ENCODE measurements at places on chromosomes 7 and 10.

- no peak for DNase-seq
Observed at GRCh38 chr10:101851411-101852116, 8.0 kb upstream of the KCNIP2 start.

- peak; percentile 19 for DNase-seq
Observed at GRCh38 chr10:132329565-132330485, 2.2 kb upstream of the LRRC27 start.

GRCh38 chr7:45193828-45194227, 36.2 kb downstream of the RAMP3 start:
- no peak for DNase-seq

DNA sequence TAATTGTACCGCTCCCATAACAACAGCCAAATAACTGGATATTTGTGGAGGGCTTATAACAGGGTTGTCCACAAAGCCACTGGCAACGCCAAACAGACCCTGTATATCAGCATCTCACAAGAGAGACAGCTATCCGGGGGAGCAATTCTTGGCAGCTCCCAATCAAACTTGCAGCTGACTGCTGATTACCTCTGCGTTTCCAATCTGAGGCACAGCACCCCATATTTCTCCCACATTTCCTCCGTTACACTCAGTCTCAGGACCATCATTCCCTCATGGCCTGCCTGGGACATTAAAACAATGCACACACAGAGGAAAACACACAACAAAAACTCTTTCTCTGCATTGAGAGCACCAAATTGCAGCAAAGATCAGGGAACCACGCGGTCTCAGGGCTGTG, 67.8 kb upstream of the SDK1 start:
- no peak for DNase-seq

DNA sequence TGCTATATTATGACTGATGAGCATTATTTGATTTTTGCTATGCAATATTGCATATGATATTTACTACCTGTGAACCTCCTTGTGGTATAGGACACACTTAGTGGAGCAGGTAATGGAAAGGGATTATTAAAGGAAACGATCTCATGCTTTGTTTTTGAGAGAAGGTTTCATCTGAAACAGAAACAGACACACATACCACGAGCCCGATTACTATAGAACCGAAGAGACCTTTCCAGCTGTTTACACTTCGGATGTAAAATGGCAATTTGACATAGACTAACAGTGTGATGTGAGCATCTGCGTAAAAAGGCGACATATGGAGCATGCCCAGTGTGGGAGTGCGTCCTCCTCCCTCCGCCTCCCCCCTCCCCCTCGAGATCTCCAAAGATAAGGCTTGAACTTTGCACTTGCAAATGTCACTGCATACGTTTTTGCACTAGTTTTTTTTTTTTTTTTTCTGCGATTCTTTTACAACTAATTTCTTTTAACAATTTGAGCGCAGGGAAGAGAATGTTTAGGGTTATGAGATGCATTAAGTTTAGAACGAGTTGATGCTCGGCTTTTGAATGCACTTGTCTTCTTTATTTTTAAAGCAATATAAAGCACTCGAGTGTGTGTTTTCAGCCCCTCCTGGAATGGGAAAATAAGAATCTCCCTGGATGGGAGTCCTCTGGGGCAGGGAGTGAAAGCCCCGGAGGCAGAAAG, 251.0 kb downstream of the NSUN6 start:
- DNase-seq, result no peak

GRCh38 chr7:131328377-131329175, 900 bp downstream of the MKLN1 start:
- DNase-seq, result no peak

DNA sequence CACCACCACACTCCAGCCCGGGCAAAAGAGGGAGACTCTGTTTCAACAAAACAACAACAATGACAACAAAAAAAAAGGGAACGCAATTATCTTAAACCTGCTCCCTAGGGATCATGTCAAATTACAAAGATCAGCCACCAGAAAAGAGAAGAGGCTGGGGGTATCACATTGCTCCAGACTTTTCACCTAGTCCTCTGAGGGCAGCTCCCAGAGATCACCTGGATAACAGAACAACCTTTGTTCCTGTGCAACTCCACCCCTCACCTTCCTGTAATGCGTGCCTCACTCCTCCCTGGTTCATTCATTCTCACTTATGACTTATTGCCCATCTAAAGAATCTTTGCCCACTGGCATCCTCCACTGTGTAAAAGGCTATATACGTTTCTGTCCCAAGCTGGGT, 31.8 kb downstream of the SVOPL start:
- DNase-seq, result no peak

- no peak for DNase-seq
Observed at GRCh38 chr7:28984217-28984616, 26.1 kb upstream of the TRIL start.

Data from CD4-positive, alpha-beta memory T cell (primary cell).